ENCODE measurements at places on chromosomes 7 and 10. TPM values are rescaled to one million over a fixed set of nuclear protein-coding genes. Genes with fewer than 3 reads are reported as not detected.

RPEL1 gene
- not detected for total RNA-seq

TRIL gene
- 0.07 TPM for total RNA-seq

PRPS1L1 gene
- total RNA-seq = not detected

CYP3A7 gene
- total RNA-seq = not detected

TFR2 gene
- total RNA-seq = 12.0 TPM

NSUN5 gene
- total RNA-seq = 37.4 TPM

PRKG1 gene
- 0.41 TPM for total RNA-seq

DNAH11 gene
- total RNA-seq = 0.39 TPM

H2BK1 gene
- total RNA-seq = not detected

SEC31B gene
- 38.6 TPM for total RNA-seq

RGR gene
- not detected for total RNA-seq

EGFR gene
- total RNA-seq = not detected

GPR15LG gene
- total RNA-seq = not detected

FAM3C gene
- total RNA-seq = 24.3 TPM

FRAT1 gene
- total RNA-seq = 32.1 TPM

ASB4 gene
- total RNA-seq = not detected

BEND7 gene
- total RNA-seq = 0.38 TPM

TMEM270 gene
- total RNA-seq = not detected

OR2A12 gene
- not detected for total RNA-seq

BUB3 gene
- total RNA-seq = 125 TPM

ORAI2 gene
- total RNA-seq = 55.0 TPM

ANXA8L1 gene
- not detected for total RNA-seq

GJD4 gene
- not detected for total RNA-seq
